ENCODE measurements at places on chromosomes 3 and 15.

GRCh38 chr3:23576379-23576959 lies 229.3 kb upstream of the UBE2E1 start:
- no peak for DNase-seq

DNA sequence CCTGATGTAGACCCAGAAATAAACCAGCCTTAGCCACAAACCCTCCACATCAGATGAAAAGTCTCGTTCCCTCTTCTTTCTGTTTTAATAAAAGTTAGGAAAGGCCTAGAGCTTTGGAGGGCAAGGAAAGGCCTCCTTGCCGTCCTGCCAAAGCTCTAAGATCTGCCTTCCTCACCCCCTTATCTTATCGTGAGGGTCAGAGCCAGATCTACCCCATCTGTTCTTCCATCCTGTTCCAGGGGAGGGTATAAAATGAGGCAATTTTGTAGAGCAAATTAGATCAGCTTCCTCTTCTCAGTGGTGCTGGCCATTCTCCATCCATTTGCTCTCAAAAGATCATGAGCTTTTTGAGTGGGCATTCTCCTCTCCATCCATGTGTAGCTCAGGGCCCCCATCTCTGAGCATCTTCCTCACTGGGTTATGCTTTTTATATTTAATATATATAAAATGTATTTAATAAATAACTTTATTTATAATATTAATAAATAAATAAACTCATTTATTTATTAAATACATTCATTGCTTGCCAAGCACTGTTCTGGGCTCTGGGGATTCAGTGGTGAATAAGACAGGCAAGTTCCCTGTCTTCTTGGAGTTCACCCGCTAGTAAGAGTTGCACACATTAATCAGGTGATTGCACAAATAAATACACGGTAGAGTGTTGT lies 2.0 kb upstream of the SLC24A1 start:
- no peak for DNase-seq

GRCh38 chr3:12901623-12902045 lies 60.3 kb upstream of the RPL32 start:
- DNase-seq, result no peak

DNA sequence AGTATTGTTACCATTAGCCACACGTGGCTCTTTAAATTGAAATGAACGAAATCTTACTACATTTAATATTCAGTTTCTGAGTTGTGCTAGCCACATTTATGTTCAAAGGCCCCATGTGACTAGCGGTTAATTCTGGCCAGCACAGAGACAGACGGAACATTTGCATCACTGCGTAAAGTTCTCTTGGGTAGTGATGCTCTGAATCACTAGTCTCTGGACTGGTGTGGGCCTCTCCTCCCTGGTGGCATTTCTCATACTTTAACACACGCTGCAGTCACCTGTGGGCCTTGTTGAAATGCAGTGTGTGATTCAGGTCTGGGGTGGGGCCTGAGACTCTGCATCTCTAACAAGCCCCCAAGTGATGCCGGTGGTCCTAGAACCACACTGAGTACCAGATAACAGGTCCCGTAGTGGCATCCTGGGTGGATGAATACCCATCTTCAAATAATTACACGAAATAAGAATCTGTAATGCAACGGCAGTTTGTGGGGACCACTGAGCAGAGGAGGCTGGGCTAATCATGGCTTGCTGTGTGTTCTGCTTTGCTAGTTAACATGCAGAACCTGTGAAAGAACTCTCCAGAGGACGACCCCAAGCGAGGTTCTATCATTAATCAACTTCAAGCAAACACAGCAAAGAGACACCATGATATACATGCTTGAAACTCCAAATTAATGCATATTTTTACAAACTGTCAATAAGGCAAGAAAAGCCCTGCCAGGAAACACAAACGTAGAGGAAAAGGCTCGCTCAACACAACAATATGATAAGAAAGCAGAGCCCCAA lies 623.8 kb downstream of the FOXP1 start:
- DNase-seq, result no peak

Data from cortex of kidney (tissue), 1 donor.